CD4-positive, alpha-beta memory T cell (primary cell): ENCODE measurements at places on chromosomes 5 and 9.

DNA sequence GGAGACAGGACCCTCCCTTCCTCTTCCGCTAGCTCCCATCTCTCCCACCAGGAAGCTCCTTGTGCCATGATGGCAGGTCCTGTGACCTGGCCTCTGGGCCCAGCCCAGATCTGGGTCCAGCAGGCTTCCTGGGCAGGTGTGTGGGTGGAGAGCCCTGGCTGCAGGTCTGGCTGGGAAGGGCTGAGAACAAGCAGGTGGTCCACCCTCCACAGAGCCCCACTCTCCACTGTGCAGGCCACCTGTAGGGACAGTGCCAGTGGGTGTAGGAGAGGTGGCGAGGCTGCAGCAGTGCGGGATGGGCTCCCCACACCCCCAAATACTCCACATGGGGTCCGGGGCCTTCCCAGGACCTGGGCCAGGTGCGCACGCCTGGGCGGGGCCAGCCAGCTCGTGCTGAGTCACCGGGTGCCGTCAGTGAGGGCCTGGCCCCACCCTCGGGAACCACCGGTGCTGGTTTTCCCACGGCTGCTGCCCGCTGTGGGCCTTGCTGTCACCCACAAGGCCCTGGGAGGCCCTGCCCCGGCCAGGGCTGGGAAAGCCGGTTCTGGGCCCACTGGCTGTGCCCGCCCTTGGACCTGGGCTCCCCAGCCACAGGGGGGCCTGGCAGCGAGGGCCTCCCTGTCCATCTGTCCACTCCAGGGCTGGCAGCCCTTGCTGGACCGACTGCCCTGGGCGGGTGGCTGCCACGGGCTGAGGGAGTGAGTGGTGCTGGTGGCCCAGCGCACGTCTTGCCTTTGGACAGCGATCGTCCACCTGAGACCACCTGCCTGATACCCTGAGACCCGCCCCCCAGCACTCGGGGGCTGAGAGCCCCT is 9.3 kb upstream of the NRARP start:
- no peak for DNase-seq

- no peak for DNase-seq
These were observed 45.8 kb downstream of the MOCS2 start for GRCh38 chr5:53063791-53064190.

DNA sequence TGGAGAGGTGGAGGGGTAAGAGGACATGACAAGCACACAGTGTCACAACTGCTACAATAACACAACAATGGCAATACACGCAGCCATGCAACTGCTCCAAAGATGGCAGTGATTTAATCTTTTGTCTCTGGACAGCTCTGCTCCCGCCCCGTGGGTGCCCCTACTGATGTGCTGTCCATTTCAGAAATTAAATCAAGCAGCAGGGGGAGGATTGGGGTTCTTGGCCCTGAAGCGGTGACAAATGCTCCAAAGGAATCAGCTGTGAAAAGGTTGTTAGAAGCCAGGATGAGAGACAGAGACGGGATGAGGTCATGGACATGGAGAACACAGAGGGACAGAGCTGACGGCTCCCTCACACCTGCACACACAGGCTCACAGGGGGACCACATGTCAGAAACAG is 22.6 kb downstream of the CNTFR start:
- no peak for DNase-seq

DNA sequence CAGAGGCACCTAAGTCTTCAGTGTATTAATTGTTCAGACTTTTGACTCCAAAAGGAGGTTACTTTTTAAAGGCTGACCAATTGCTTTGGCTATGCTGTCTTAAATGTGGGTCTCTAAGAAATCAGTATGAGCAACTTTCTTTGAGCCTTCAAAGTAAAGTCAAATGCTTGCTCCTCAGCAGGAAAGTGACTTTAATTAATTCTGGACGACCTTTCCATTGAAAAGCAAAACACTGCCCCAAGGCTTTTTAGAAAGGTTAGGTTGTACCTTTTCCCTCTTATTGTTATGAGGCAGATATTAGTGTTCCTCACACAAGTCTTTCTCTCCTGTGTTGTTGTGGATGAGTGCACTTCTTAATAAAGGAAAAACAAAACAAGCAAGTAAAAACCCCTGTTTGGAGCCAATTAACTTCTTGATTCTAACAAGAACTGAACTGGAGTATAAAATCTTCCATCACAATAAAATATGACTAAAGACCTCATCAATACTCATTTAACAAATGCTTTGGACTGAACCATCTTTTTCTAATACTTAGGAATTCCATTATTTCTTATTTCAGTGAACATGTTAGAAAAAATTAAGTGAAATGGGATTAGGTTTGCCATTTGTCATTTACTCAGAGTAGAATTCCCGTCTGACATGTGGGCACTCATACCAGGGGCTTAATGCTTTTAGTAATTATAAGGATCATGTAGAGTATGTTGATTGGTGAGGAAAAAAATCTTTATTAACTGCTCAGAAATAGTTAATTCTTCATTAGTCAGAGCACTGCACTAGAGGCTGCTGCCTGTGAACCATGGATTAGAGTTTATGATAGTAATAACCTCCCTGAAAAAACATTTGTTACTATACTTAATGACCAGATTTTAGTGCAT is 159.1 kb upstream of the ZNF608 start:
- DNase-seq, result no peak

DNA sequence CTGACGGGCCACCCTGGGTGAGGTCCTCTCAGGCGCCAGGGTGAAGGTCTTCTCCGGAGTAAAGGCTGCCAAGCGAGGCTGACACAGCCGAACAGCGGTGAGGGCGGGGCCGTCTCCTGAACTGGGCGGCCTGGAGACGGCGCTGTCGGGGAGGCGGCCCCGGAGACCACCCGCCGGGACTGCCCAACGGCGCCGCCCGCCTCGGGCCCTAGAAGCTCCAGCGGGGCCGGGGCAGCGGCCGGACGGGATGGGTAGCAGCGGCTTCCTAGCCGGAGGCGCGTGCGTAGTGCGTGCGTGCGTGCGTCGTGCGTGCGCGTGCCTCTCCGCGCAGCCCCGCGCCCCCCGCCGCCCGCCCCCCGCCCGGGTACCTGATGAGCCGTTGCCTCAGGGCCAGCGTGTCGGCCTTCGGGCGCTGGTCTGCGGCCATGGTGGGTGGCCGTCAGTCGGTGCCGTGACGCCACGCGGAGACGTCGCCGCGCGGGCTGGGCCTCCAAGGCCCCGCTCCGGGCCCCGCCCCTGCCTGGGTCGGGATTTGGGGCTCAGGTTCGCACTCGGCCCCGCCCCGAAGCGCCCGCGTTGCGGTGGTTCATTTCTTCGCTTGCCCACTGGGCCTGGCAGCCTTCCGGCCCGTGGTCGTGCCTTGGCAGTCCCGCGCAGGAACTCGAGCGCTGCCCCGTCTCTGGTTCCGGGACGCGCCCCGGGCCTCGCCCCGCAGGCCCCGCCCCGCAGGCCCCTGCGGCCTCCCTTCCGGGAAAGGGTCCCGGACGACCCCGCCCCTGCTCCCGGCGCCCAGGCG is at the start of gene PHYKPL:
TSS of gene PHYKPL (minus strand) at position 679 of the 796 bp plus-strand sequence. CDS start at position 427, 252 bp downstream.
- peak; percentile 65 for DNase-seq

GRCh38 chr9:98503867-98504266 is 204.9 kb downstream of the GABBR2 start:
- DNase-seq, result no peak

GRCh38 chr5:139482050-139482889 is at the start of gene STING1:
TSS of gene STING1 (minus strand) at chr5:139482758. CDS start at chr5:139481704, 1,054 bp downstream.
- peak; percentile 83 for DNase-seq

DNA sequence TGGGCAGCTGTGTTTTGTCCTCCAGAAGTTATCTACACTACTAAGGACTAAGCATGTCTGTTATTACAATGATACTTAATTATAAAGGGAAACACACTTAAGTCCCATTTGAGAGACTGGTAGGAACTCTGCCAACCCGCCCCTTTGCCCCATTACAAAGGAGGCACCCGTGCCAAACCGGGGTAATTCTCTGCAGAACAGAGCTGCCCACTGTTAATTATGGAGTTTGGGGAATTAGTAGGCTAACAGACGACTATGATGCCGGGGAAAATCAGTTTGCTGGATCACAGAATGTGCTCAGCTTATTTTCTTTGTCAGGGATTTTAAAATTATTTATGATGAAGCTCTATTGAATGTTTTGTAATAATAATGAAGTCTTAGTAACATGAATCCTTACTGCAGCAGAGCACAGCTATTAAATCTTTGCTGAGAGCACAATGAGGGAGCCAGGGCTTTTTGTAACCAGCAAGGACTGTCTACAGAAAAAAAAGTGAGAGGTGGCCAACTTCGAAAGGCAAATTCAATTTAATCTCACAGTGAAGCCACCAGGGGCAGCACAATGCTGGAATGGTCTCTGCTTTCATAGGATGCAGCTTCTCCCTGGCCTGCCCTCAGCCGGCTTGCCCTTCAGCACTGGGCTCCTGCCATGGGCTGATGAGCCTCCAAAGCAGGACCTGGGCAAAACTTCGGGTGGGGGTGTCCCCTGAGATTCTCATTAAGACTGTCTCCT is 134.5 kb downstream of the GNAQ start:
- no peak for DNase-seq

DNA sequence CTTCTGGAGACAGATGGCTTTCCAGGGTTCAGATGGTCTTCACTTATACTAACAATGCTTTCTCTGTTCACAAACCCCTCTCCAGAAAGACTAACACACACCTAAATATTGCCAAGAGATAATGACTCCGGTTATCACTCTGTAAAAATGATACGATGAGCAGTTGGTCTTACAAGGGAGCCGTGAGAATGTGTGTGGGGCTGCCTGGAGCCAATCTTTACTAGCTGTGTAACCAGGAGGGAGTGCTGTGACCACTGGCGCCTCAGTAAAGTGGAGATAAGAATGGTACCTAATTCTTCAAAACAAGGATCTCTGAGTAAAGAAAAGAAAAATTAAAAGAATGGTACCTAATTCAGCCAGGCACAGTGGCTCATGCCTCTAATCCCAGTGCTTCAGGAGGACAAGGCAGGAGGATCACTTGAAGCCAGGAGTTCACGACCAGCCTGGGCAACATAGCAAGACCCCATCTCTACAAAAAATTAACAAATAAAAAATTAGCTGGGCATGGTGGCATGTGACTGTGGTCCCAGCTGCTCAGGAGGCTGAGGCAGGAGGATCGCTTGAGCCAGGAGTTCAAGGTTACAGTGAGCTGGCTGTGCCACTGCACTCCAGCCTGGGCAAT is 39.9 kb upstream of the IL17B start:
- DNase-seq, result no peak

- DNase-seq, result no peak
These were observed 671.4 kb downstream of the NR2F1-AS1 start for GRCh38 chr5:92909602-92909962.

DNA sequence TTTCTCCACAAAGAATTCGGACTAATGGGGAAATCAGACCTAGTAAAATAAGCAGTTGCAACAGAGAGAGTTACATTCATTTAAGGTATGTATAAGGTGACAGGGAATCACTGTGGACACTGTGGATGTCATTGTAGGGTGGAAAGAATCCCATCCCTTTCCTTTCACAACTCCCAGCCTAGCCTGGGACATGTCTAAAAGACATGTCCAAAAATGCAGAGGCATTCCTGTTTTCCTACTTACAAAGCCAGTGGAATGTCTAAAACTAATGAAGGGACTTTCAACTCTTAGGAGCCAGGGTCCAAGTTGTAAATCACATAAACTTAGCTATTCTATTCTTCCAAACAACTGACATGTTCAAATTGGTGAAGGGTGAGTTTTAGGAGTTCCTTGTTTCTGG is 511.0 kb downstream of the PRELID2 start:
- DNase-seq, result no peak

DNA sequence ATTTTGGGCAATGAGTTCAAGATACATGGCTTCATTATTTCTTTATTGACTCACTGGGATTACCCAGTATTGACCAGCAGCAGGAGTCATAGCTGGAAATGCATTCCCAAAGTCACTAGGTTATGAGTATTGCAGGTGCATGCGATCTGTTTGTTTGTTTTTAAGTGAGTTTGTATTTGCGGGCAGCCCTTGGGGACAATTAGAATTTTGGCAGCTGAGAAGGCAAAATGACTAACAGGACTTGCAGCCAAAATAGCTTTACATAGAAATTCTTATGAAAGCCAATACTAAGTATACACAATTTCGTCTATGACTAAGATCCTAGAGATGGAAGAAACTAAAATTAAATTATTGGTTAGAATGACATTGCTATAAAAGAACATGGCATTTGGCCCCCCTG is 18.1 kb upstream of the RGMB start:
- DNase-seq, result no peak

DNA sequence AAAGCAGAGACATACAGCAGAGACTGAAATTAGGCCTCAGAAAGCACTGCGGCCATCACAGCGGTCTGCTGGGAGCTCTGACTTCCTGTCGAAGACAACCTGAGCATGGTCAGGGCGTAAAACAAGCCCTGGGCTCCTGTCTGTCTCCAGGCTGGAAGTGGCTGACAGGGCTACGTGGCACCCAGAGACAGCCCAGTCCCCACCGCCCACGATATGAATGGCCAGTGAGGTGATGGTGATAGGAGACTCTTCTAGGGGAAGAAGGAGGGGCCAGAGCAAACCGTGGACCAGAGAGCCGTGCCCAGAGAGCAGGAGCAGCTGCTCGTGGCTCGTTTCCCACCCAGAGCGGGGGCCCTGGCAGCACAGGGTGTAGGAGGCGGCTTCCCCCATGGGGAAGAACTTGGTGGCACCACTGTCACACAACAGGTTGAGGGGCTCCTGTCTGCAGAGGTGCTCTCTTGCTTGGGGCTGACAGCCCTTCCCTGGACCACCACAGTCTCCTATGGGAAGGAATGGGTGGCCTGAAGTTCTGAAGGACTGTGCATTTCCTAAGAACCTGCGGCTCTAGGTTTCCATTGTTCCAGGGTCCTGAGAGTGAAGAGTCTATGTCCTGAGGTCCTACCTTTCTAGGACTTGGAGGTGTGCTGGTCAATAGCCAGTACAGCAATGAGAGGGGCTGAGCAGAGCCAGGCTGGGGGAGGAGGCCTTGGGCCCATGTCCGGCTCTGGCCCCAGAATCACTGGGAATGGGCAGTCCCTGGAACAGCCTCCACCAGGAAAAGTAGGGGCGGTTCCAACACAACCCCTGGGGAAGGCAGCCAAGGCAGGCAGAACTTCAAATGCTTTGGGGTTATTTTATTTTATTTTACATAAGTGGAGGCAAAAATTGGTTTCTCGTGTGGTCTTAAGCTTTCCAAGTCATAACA is 56.4 kb downstream of the BARX1 start:
- DNase-seq, result no peak

- DNase-seq, result no peak
These were observed 71.3 kb downstream of the LIX1 start for GRCh38 chr5:97071101-97071500.

- DNase-seq, result no peak
These were observed 12.8 kb upstream of the STC2 start for GRCh38 chr5:173340984-173341383.

DNA sequence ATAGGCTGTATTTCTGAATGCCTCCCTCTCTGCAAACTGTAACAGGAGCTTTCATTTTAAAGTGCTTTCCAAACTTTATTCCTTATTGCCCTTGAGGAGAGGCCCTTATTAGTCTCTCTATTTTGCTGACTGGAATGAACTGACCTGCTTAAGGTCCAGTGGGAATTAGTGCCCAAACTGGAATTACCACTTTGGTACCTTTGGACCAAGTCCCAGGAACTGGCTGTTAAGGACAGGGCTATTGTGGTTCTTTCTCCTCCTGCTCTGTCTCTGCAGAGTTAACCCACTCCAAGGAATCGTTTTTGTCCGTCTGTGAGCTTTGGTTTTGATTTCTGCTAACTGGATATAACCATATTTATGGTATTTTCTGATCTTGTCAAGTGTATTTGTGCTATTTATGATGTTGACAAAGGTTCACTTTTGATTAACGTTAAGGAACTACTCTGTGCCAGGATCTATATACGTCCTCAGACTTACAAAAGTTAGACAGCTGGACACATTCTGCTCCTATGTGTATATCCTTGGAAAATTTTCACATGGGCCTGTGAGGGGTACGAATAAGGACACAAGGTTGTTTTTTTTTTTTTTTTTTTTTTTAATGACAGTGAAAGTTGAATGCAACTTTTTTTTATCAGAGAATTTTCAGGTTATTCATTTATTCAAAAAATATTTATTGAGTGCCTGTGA is 189.1 kb upstream of the ANKRD55 start:
- DNase-seq, result no peak
